Activated naive CD8-positive, alpha-beta T cell treated with anti-CD3 and anti-CD28 coated beads, Interleukin-2, amount 50 U/mL, for 24 hours (primary cell): ENCODE measurements at places on chromosomes 7 and 10.

DNA sequence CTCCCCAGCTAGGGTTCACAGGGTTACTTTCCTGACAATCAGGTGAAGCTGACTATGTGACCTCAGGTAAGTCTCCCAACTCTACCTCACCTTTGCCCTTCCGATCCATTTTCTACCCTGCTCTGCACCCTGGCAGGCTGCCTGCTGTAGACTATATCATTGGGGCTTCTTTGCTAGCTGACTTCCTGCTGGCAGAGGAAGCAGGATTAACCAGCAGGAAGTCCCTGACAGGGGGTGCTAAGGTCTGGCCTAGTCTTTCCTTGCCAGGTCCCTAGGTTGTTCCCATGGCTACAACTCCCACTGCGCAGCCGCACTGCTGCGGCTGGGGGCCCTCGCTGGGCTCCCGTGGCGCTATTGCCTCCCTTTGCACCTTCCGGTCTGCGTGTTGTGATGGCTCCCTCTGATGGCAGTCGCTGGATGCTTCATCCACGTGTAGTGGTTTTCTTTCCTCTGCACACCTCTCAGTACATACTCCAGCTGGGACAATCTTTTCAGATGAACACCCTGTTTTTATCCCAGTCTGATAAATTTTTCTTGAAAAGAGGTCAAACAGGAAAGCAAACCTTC, 365.9 kb downstream of the REEP3 start:
- DNase-seq = no peak

DNA sequence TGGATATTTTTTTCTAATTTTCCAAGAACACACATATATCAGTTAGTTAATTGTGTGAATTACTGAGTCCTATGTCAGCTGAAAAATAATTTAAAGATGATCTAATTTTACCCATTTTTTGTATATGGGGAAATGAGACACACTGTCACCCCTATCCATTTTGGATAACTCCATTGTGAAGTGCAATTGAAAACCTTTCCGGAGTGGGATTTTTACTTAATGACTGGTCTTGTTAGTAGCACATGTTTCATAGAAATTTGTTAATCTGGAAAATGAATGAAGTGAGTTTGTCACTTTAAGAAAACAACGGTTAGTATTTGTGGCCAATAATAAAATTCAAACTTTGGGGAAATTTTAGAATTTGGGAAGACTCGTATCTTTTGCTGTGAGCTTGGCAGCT, 2.0 kb downstream of the GARS1 start:
- no peak for DNase-seq

DNA sequence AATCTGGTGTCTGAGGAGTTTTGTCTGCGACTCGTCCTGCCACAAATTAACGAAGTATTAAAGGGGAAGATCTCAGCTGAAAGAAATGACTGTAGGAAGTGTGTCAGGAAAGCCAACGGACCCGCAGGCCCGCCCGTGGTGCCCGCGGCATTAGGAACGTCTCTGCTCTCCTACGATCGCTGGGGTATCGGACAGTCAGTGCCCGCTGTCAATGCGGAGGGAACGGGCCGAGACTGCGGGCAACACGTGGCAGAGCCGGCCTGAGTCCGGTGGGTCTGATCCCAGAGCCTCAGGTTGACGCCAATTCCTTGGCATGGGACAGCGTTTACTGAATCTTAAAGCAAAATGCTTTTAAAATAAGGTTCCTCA, 128.7 kb downstream of the KBTBD2 start:
- DNase-seq = no peak

DNA sequence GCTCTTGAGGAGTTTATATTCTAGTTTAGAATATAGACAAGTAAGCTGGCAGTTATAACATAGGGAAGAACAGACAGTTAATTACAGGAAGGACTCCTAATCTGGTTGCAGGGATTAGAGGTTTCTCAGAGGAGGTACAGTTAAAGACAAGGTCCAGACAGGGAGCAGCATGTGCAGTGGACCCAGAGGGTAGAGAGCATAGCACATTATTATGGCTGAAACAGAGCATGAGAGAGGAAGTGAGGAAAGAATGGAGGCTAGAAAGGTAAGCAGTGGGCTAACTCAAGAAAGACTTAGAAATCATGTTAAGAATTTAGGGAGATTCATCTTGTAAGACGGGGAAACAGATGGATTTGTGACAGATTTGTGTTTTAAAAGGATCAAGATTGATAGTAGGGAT, 9.7 kb downstream of the MIOS start:
- DNase-seq = no peak

- DNase-seq = no peak
These were observed 35.2 kb upstream of the ITPRID1 start for GRCh38 chr7:31478721-31479120.

DNA sequence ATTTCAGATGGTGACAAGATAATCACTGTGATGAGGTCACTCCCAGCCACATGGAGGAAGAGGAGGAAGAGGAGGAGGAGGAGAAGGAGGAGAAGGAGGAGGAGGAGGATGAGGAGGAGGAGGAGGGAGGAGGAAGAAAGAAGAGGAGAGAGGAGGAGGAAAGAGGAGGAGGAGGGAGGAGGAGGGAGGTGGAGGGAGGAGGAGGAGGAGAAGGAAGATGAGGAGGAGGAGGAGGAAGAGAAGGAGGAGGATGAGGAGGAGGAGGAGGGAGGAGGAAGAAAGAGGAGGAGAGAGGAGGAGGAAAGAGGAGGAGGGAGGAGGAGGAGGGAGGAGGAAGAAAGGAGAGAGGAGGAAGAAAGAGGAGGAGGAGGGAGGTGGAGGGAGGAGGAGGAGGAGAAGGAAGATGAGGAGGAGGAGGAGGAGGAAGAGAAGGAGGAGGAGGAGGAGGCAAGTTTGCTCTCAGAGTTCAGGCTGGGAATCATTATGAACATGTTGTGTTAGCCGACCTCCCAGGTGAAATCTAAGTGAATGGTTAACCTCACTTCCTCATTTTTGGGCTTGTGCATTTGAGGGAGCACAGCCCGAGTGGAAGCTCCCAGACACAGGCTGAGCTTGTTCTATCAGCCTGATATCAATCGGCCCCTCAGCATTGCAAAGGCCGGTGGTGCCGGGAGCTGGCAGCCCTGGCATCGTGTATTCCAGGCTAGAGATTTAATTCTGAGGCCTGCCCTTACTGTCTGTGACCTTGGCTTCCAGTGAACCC, 236.2 kb upstream of the PITRM1 start:
- DNase-seq = no peak

DNA sequence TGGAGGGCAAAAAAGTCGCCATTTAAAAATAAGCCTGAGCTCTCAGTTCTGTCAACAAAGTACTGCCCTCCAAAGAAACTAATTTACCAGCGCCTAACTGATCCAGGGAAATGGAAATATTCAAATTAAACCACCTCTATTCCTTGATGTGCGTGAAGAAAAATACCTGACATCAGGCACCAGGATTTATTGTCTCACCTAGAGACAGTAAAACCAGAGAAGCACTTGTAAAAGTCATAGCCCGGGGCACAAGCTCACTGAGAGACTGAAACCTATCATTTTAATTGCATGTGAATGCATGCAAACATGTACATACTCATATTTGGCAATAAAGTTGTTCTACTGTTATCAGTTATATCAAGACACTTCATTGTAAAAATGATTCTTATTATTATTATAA, 147.3 kb upstream of the VSTM2A start:
- DNase-seq = no peak

GRCh38 chr7:20112696-20113095, 104.5 kb downstream of the MACC1 start:
- DNase-seq = no peak

DNA sequence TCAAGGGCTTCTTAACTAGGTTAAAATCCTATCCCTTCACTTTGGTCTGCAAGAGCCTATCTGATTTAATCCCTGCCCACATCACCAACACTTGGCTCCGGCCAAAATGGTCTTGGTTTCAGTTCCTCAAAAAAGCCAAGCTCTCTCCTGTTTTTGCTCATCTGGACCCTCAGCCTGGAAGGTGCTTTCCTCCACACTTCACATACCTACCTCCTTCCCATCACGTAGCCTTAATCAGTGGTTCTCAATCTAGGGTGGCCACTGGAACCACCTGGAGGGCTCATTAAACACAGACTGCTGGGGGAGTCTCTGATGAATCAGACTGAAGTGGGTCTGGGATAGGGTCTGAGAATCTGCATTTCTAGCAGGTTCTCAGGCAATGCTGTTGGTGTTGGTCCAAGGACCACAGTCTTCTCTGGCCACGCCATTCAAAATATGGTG, 227.0 kb upstream of the AOAH start:
- DNase-seq = no peak

DNA sequence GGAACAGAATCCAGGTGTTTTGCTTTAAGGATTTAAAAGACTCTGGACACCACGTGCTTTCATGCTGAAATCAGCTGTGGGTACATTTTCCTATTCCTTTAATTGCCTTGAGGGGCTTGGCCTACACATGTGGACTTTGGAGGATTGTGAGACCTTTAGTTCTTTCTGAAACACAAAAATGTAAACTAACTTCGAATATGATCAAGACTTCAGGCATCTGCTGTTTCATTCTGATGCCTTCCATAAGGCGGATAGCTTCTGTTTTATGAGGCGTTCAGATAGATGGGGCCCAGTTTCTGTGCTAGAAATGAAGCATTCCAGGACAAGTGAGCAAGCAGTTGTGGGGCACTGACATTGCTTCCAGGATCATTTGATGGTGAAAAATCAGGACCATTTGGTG, 1.5 kb upstream of the NOBOX start:
- DNase-seq = no peak

- no peak for DNase-seq
These were observed 3.5 kb upstream of the COL28A1 start for GRCh38 chr7:7539152-7539551.

DNA sequence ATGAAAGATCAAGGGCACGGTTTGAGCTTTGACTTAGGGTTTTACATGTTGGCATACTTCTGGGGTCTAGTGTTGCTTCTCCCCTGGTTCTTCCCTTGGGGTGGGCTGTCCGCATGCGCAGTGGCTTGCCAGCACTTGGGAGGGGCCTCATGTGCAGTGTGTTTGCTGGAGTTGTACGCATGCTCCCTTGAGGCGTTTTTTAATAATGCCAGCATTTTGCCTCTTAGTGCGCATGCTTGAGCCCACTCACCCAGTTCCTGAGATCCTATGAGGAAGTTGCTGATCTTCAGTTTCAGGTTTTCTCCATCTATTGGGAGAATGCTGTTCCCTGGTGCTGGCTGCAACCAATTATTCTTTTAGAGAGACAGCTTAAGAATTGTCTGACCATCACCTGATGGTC, 113.4 kb upstream of the GPR141 start:
- DNase-seq = no peak

- DNase-seq = no peak
These were observed 85.9 kb upstream of the TBX20 start for GRCh38 chr7:35339811-35340210.

GRCh38 chr7:128100225-128100948, 69.2 kb upstream of the LRRC4 start:
- DNase-seq = no peak

- no peak for DNase-seq
These were observed 102.2 kb downstream of the TAX1BP1 start for GRCh38 chr7:27842094-27842692.

GRCh38 chr7:114309729-114310128, 104.9 kb upstream of the FOXP2 start:
- no peak for DNase-seq

- DNase-seq = no peak
These were observed 101.5 kb downstream of the TRIL start for GRCh38 chr7:28856656-28857055.

GRCh38 chr7:158050441-158050977, 537.1 kb downstream of the PTPRN2 start:
- DNase-seq = no peak

- DNase-seq = no peak
These were observed 109.2 kb downstream of the EPC1 start for GRCh38 chr10:32237644-32238345.

DNA sequence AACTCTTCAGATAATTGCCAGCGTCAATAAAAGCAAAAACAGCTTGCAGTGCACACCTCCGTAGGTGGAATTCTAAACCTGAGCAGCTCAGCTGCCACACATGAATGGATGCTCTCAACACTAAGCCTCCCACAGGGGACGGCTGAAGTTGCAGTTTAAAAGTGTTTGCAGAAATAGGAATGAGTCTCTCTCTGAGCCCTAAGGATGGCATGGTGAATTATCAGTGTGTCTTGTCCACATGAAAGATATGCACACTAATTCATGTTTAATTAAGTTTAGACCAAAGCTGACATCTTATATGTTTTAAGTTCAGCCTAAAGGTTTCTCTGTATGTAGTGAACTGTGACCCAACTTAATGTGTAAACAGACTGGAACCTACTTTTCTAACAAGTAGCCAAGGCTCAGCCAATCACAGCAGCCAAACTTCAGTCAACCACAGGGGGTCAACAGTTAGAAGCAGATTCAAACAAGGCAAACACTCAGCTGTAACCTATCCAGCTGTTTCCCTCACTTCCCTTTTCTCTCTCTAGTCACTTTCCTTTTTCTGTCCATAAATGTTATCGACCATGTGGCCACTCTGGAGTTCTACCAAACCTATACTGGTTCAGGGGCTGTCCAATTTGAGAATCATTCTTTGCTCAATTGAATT, 38.1 kb downstream of the CTTNBP2 start:
- no peak for DNase-seq

DNA sequence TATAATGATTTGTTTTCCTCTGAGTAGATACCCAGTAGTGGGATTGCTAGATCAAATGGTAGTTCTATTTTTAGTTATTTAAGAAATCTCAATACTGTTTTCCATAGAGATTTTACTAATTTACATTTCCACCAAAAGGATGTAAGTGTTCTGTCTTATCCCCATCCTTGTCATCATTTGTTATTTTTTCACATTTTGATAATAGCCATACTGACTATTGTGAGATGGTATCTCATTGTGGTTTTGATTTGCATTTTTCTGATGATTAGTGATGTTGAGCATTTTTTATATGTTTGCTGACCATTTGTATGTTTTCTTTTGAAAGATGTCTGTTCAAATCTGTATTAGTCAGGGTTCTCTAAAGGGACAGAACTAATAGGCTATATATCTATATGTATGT, 160.0 kb upstream of the TMEM229A start:
- no peak for DNase-seq

DNA sequence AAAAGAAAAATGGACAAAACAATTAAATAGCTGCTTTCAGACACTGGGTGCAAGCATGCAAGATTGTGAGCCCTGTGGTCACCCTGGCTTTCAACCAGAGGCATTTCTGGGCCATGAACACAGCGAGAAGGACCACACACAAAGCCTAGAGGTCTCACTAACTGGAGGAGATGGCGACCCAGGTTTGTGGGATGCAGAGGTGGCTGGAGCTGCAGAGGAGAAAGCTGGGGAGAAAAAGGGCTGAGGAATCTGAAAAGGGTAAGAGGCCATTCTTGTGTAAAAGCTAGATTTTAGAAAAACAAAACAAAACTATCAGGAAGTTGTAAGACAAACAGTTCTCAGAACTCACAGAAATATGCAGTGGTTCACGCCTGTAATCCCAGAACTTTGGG, 30.1 kb upstream of the PTPRN2 start:
- DNase-seq = no peak

DNA sequence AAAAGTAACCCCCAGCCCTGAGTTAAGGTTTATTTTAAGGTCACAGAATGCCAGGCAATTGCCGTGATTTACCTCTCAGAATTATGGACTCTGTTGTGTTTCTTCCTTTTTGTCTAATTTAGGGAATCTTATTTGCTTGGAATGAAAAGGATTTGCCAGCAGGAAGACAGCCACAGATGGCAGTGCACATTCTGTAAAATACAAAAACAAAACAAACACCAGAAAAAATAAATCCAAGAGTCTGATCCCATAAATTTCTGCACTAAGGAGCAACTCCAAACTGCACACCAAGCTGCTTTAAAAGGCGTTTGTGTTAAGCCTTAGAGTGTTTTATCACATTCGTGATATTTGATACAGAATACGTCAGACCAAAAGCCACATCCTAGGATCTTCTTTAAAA, 199.0 kb upstream of the C7orf33 start:
- DNase-seq = no peak

GRCh38 chr10:131930586-131931330, 29.9 kb downstream of the PPP2R2D start:
- DNase-seq = no peak
